ENCODE measurements at places on chromosomes 4 and X.

- no peak for DNase-seq
These were observed 56.0 kb downstream of the TASL start for GRCh38 chrX:30521440-30522182.

DNA sequence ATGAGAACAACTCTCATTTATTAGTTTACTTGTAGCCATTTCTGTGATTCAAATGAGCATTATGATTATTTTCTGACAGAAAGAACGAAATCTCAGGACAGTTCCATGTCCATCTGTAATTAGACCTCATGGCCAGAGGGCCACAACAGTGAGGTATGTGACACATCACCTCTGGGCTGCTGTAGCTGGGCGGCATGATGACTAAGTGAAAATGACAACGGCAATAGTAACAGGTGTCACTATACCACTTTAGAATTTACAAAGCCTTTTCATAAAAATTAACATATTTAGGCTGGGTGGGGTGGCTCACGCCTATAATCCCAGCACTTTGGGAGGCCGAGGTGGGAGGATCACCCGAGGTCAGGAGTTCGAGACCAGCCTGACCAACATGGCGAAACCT is 252.6 kb downstream of the CBR4 start:
- no peak for DNase-seq

DNA sequence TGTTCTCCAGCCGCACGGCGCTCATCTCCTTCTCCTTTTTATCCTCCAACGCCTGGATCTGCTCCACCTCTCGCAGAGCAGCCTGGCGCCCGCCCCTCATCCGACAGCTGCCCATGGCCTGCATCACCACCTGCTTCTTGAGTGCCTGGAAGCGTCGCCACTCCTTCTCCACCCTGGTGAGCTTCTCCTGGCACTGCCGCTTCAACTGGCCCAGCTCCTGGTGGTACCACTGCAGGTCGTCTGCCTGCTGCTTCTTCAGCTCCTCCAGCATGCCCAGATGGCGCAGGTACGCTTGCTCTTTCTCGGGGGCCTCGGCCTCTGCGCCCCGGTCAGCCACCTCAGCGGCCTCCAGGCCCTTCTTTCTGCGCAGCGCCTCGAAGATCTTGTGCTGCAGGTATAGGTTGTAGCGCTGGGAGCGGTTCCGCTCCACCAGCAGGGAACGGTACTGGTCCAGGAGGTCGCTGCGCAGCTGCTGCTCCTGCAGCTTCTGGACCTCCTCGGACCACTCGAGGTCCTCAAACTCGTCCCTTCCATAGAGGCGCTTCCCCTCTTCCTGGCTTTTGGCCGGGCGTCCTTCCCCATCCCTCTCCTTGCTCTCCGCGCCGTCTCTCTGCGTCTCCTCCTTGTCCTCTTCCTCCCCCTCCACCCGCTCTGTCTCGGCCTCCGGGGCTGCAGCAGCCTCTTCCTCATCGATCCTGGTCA is 1.2 kb upstream of the TADA2B start:
- DNase-seq: no peak

DNA sequence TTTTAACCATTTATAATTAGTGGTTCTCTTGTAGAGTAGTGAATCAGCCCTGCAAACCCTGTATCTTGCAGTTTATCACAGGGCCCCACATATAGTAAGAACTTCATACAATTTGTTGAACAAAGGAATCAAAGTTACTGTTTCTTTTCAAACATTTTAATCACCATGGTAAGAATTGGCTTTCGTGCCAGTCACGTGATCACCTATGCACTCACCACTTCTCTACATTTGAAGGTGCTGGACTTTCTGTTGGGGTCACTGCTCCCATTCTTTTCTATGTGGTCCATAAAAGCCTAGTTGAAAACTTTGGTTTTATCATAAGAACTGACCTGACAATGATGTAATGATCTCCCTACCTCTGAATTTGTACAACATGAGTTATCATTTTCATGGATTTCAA is 426.4 kb upstream of the CPEB2 start:
- DNase-seq: no peak

DNA sequence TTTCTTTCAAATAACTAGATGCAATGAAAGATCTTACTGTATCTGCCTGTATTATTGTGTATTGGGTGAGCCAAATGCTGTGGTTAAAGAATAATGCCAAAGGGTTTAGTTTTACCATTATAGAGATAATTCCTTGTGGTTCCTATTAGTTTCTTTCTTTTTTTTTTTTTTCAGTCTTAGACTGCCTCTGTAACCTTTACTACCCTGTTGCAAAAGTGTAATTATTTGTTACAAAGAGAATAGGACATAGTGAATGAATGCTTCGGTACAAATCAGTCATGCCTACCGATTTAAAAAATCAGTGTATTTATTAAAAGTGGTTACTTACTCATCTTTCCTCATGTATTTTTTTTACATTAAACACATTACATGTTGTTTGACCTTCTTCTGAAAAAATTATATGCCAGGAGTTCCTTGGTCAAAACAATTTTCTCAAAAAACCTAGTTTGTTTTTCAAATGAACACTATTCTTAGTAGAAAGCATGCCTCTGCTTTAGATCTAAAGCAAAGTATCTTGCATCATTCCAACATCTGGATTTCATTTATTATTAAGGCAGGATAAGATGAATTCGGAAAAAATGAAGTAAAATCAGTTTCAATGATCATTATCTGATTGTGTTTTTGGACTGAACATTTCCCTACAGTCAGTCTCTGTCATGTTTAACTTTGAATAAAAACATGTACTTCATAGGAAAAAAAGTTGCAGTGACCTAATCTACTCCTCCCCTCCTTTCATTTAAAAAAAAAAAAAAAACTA is 21.2 kb upstream of the SYNPO2 start:
- DNase-seq: no peak

DNA sequence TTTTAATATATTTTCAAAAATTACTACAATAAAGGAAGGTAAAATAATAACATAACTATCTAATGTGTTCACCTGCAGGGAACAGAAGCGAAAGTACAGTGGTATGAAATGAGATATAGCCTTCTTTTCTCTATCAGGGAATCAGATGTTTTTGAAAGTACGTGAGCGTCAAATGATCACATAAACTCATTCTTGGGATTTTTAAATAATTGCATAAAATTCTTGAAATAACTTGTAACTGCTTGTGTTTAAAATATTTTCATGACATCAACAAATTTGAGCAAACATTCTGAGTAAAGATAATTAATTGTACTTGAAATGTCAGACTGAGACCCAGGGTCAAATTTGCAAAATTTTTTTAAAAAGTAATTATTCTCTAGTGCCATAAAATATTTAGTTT is 193.5 kb upstream of the NEIL3 start:
- DNase-seq: no peak

DNA sequence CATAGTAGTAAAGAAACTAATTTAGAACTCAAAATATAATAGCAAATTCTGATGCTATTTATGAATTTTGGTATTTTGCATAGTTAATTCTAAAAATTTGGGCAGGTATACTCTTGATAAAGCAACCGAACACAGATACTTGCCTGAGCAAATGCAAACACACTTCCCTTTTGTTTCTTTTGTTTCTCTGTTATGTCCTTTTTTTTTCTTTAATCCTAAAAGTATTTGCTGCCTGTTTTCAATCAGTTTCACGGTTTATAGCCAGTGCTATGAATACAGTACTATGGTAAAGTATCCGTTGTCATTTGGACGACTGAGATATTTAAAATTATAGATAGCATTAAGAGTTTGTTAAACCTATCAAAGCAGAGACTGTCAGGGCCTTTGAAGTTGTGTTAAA is 84.3 kb upstream of the HPRT1 start:
- DNase-seq: no peak

- no peak for DNase-seq
These were observed 153.3 kb downstream of the PRDM5 start for GRCh38 chr4:120769227-120769626.

DNA sequence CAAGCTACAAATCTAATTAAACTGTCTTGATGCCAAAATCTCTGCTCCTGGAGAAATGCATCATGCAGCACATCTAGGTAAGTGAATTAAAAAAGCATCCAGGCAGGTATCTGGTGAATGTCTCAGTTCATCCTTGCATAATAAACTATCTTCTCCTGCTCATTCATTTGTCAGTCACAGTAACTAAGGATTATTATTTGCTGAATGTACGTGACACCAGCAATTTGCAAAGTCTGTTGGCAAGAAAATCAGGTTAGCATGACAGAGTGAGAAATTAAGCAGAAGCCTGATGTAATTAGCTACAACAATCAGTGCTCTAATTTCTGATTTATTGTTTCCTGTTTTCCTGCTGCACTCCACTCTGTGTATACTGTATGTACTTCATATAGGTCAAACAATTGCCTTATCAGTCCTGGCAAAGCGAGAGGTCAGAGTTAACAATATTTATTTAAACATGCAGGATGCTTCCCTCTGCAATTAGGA is 213.6 kb downstream of the FBXO8 start:
- DNase-seq: no peak

DNA sequence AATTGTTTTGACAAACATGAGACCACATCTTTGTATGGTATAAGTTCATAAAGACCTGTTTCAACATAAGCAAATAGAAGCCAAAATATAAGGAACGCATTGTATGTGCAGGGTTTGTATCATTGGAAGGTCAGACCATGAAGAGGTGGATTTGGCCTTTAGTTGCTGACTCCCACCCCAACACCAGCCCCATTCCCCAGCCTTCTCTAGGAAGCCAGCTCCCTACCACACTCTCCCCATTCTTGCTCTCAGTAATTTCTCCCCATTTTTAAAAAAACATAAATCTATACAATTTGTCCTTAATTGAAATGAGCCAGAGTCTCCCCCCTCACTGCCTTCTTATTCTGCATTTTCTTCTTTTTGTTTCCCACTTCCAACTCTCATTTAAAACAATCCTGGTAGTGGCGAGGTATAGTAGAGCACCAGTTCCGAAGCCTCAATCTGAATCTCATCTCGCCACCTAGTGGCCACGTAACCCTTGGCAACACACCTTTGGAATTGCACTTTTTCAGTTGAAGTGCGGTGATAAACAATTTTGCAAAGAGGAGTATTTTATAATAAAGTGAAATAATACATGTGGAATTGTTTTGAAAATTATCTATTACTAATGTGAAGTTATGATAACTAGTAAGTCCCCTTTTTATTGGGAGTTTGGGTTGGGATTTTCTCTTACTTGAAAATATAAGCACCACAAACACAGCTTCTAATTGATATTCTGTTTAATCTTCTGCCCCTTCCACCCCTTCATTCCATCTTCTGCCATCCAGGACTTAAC is 126.6 kb downstream of the ASB9 start:
- DNase-seq: peak; percentile 34

GRCh38 chr4:61407642-61408618 is 207.8 kb downstream of the ADGRL3 start:
- DNase-seq: no peak

Data from stimulated activated CD8-positive, alpha-beta memory T cell treated with anti-CD3 and anti-CD28 coated beads, Interleukin-7, amount 100 ng/mL, for 1 hour (primary cell).